ENCODE measurements at places on chromosomes 7 and 10. TPM values are rescaled to one million over a fixed set of nuclear protein-coding genes. Genes with fewer than 3 reads are reported as not detected.
A peak's percentile ranks its signal among the peaks of the same experiment; 100 is the strongest.

DNA sequence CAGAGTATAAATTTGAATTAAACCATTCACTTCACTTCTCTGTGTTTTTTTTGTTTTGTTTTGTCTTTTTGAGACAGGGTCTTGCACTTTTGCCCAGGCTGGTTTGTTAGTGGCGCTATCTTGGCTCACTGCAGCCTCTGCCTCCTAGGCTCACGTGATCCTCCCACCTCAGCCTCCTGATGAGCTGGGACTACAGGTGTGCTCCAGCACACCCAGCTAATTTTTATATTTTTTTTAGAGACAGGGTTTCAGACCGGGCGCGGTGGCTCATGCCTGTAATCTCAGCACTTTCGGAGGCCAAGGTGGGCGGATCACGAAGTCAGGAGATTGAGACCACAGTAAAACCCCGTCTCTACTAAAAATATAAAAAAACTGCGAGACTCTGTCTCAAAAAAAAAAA is 36.9 kb upstream of the STOX1 start:
- no peak for DNase-seq
- peaks cover 22% of the 10 kb centered on the region for H3K36me3 ChIP-seq
- H3K4me3 ChIP-seq, result no peak overlapping the region
- H3K27me3 ChIP-seq, result no peaks in the 10 kb centered on the region
- no peaks in the 10 kb centered on the region for H3K4me1 ChIP-seq

GRCh38 chr10:624605-625332 is 64.7 kb downstream of the DIP2C start:
- peak overlapping the region; percentile 100 for H3K27ac ChIP-seq
- peak overlapping the region; percentile 67 for H3K4me3 ChIP-seq
- DNase-seq, result no peak
- peaks cover 51% of the 10 kb centered on the region for H3K4me1 ChIP-seq

- no peaks in the 10 kb centered on the region for H3K36me3 ChIP-seq
- no peaks in the 10 kb centered on the region for H3K4me1 ChIP-seq
- no peak overlapping the region for H3K4me3 ChIP-seq
- H3K27ac ChIP-seq, result no peak overlapping the region
Observed at GRCh38 chr7:91916051-91916440, 24.6 kb upstream of the AKAP9 start.

DNA sequence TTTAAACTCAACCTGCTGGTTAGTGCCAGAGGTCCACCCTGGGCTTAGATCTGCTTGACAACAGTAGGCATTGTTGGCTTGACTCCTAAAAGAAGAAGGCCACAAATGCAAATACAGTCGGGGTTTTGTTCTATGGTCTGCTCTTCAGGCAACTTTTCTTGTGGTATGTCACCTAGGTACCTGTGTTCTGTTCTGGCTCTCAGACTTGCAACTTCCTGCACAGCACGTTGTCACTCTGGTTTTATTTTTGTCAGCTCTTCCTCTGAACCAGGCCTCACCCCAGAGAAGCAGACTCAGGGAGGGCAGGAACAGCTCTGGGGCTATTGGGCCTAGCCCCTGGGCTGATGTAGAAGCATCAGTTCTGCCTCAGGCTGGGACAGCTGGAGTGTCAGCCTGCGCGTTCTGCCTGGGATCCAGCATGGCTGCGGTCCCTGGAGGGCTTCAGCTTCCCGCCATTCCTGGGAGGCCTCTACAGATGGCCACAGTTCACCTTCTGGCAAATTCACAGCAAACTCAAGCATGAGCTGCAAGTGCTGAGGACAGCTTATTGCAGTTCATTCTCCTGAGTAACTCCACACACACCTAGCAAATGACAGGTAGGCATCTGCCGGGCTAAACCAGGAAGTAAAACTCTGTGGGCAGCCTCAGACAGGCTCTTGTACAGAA is 11.0 kb upstream of the PDCD4 start:
- no peaks in the 10 kb centered on the region for H3K27me3 ChIP-seq
- H3K4me1 ChIP-seq, result peaks cover 35% of the 10 kb centered on the region
- no peak for DNase-seq
- no peaks in the 10 kb centered on the region for H3K36me3 ChIP-seq
- no peak overlapping the region for H3K27ac ChIP-seq
- no peak overlapping the region for H3K4me3 ChIP-seq

DNA sequence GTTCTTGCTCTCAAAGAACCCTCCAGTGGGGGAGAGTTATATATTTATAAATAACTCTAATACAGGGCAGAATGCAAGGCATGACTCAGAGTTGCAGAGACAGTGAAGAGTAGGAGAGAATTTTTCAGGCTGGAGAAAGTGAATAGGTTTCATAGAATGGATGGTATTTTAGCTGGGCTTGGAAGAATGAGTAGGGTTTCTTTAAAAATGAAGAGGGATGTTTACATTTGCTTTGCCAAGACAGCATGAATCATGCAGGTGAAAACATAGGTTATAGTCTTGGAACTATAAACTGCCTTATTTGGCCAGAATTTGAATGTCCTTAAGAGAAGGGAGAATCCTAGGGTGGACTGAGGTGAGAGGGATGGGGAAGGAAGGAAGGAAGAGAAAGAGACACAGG is 124.8 kb downstream of the CPED1 start:
- peaks cover 5% of the 10 kb centered on the region for H3K4me1 ChIP-seq
- no peaks in the 10 kb centered on the region for H3K27me3 ChIP-seq
- no peaks in the 10 kb centered on the region for H3K36me3 ChIP-seq
- DNase-seq, result no peak

NACAD gene
- 12.4 TPM for total RNA-seq

HBP1 gene
- 49.4 TPM for total RNA-seq

DNA sequence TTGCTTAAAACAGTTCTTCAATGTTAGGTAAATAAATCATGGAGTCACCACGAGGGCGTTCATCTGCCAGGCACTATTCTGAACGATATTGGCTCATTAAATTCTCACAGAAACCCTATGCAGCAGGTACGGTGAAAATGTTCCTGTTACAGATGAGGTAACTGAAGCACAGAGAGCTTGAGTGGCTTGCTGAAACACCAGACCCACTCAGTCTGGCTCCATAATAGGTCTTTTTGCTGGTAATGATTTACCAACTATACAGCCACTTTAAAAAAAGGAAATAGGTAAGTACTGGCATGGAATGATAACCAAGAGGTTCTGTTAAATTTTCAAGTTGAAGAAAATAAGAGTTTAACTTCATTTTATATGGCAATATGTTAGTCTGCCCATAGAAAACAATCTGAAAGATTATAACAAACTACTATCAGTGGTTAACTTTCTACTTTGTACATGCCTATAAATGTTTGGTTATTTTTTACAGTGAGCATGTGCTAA is 1.3 kb upstream of the TM9SF3 start:
- DNase-seq, result no peak
- H3K4me3 ChIP-seq, result no peak overlapping the region
- H3K27ac ChIP-seq, result no peak overlapping the region
- peaks cover 21% of the 10 kb centered on the region for H3K4me1 ChIP-seq

ZNF25 gene
- 14.4 TPM for total RNA-seq

DNA sequence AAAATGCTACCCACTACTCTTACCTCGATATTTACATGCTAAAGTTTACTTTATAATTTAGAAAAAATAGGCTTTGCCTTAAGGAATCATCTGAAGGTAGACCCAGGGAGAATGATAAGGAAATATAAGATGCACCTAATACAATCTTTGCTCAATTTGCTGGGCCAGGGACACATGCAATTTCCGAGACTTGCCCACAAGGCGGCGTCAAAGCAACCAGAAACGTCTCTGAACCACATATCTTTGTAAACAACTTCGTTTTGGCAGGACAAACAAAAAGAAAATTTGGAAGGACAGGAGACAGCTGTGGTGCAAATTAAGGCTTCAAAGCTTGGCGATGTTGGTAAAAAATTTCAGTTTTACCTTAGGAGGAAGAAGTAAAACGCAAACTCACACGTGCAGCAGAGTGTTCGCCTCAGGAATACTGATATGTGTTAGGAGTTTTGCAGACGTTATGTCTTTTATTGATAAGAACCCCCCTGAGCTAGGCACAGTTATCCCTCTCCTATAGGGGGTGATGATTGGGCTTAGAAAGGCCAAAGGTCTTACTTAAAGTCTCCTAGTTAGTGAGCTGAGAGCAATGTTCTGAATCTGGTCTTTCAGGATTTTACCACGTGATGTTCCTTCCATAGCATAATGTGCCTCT is 134.3 kb downstream of the PRKCQ start:
- no peaks in the 10 kb centered on the region for H3K4me1 ChIP-seq
- no peak overlapping the region for H3K4me3 ChIP-seq
- H3K27me3 ChIP-seq, result peaks cover 14% of the 10 kb centered on the region
- no peaks in the 10 kb centered on the region for H3K36me3 ChIP-seq

- no peaks in the 10 kb centered on the region for H3K36me3 ChIP-seq
- H3K4me3 ChIP-seq, result no peak overlapping the region
- H3K4me1 ChIP-seq, result peaks cover 65% of the 10 kb centered on the region
- H3K27me3 ChIP-seq, result no peaks in the 10 kb centered on the region
- no peak for DNase-seq
- no peak overlapping the region for H3K27ac ChIP-seq
Observed at GRCh38 chr10:62382831-62383230, 8.7 kb downstream of the ZNF365 start.

DNA sequence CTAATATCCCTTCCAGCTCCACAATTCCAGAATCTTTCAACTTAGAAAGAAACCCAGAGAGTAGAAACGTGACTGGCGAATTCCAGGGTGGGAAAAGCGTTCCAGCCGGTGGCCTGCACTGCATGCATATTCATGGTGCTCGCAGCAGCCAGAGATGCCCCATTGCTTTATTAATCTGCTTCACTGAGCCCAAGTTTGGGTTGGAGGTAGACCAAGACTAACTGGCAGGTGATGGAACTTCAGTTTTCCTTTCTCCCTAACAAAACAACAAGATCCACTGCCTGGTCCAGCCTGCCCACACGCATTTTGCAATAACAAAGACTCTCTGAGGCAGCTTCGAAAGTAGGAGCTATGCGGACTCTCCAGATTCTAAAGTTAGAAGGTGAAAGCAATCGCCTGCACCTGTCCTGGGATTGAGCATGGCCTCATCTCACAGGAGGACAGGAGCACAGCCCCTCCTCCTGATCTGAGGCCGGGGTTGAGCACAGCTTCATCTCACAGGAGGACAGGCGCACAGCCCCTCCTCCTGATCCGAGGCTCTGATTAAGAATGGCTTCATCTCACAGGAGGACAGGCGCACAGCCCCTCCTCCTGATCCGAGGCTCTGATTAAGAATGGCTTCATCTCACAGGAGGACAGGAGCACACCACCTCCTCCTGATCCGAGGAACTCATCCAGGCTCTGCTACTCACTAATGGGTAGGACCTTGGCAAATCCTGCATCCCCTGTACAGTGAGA is 127.8 kb upstream of the LANCL2 start:
- DNase-seq, result no peak
- peaks cover 8% of the 10 kb centered on the region for H3K27me3 ChIP-seq
- no peak overlapping the region for H3K4me3 ChIP-seq
- no peaks in the 10 kb centered on the region for H3K36me3 ChIP-seq

- no peaks in the 10 kb centered on the region for H3K36me3 ChIP-seq
- H3K27ac ChIP-seq, result no peak overlapping the region
- H3K27me3 ChIP-seq, result no peaks in the 10 kb centered on the region
- no peak overlapping the region for H3K4me3 ChIP-seq
- peaks cover 3% of the 10 kb centered on the region for H3K4me1 ChIP-seq
Observed at GRCh38 chr7:80708123-80708522, 69.7 kb downstream of the CD36 start.

ZC3HAV1 gene
- 33.8 TPM for total RNA-seq

EBF3 gene
- not detected for total RNA-seq

DNA sequence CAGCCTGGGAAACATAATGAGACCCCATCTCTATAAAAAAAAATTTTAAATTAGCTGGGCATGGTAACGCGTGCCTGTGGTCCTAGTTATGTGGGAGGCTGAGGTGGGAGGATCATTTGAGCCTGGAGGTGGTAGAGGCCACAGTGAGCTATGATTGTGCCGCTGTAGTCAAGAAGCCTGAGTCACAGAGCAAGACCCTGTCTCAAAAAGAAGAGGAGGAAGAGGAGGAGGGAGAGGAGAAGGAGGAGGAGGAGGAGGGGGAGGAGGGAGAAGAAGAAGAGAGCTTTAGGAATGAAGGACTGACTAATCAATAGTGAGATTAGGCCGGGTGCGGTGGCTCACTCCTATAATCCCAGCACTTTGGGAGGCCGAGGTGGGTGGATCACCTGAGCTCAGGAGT is 111.8 kb upstream of the KMT2E start:
- H3K27ac ChIP-seq, result no peak overlapping the region
- peaks cover 19% of the 10 kb centered on the region for H3K27me3 ChIP-seq
- DNase-seq, result no peak
- H3K4me1 ChIP-seq, result no peaks in the 10 kb centered on the region
- H3K4me3 ChIP-seq, result no peak overlapping the region

- peak overlapping the region; percentile 67 for H3K27ac ChIP-seq
- H3K4me3 ChIP-seq, result no peak overlapping the region
- H3K36me3 ChIP-seq, result peaks cover 4% of the 10 kb centered on the region
Observed at GRCh38 chr7:35647171-35647574, 47.8 kb downstream of the HERPUD2 start.

DNA sequence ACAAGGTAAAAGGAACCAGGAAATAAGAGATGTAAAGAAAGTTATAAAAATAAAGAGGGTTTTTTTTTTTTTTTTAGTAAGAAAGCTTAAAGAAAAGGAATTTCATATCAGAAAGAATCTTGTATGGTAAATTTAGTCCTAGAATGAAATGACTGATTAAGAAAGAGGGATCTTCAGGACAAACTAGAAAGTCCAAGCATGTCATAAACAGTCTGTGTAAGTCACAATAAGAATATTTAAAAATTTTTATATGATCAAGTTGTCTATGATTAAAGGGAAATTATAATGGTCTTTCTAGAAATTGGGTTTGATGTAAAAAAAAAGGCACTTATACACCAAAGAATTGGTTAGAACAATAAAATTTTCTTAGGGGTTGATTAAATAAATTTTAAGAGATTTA is 289.5 kb downstream of the XPNPEP1 start:
- no peak overlapping the region for H3K27ac ChIP-seq
- no peak for DNase-seq
- no peak overlapping the region for H3K4me3 ChIP-seq
- no peaks in the 10 kb centered on the region for H3K36me3 ChIP-seq
- no peaks in the 10 kb centered on the region for H3K4me1 ChIP-seq

DNA sequence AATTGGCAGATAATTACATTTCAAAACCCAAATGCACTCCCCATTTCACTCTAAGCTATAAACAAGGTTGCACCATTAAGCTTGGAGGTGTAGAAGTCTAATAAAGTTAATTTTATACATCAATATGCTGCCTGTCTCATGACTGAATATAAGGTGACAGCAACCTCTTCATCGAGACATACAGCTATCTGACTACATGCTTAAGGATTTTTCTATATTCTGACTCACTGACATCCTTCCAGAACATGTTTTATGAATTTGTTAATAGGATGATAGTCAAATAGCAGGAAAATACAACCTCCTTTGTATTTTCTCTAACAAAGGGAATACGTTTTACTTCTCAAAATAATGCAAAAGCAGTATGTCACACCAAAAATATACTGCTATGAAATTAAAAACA is 76.6 kb downstream of the NRBF2 start:
- H3K27ac ChIP-seq, result peak overlapping the region; percentile 69
- H3K4me1 ChIP-seq, result peaks cover 63% of the 10 kb centered on the region
- H3K4me3 ChIP-seq, result no peak overlapping the region
- no peak for DNase-seq
- peaks cover 32% of the 10 kb centered on the region for H3K36me3 ChIP-seq
- no peaks in the 10 kb centered on the region for H3K27me3 ChIP-seq

VPS37D gene
- 6.6 TPM for total RNA-seq
